ENCODE measurements at places on chromosomes 4 and X. TPM values are rescaled to one million over a fixed set of nuclear protein-coding genes. Genes with fewer than 3 reads are reported as not detected.

The AR gene
- not detected for total RNA-seq

The SH3RF1 gene
- 11.1 TPM for total RNA-seq

The PITX2 gene
- 8.6 TPM for total RNA-seq

The COL4A6 gene
- not detected for total RNA-seq

The TMEM31 gene
- not detected for total RNA-seq

The INPP4B gene
- total RNA-seq: 13.3 TPM

The PALLD gene
- total RNA-seq: 2.5 TPM

The XPNPEP2 gene
- not detected for total RNA-seq

The NSUN7 gene
- total RNA-seq: 7.3 TPM

The SLITRK4 gene
- total RNA-seq: not detected

The FRAS1 gene
- total RNA-seq: 15.2 TPM

Measured in HT-29 (cell line).